ENCODE measurements at places on chromosomes 3 and 15. TPM values are rescaled to one million over a fixed set of nuclear protein-coding genes. Genes with fewer than 3 reads are reported as not detected.

Gene SEC11A
- 52.1 TPM for total RNA-seq

Gene MUC13
- total RNA-seq = not detected

Gene ISY1
- total RNA-seq = 8.1 TPM

Gene NEK11
- total RNA-seq = 18.4 TPM

Gene MEGF11
- 5.2 TPM for total RNA-seq

Gene FBLN2
- 9.1 TPM for total RNA-seq

Gene IL17RD
- 47.5 TPM for total RNA-seq

Gene ASB14
- not detected for total RNA-seq

Gene NCEH1
- total RNA-seq = 5.2 TPM

Gene PAK6
- total RNA-seq = 14.3 TPM

Gene SLC6A1
- 54.6 TPM for total RNA-seq

Gene ABCC5
- 37.1 TPM for total RNA-seq

Gene CMTM8
- total RNA-seq = 0.49 TPM

Gene GP5
- total RNA-seq = under 0.01 TPM

Gene SCN5A
- total RNA-seq = 1.5 TPM

Gene HDC
- total RNA-seq = not detected

Gene ZPLD1
- total RNA-seq = under 0.01 TPM

Gene MYEF2
- total RNA-seq = 88.0 TPM

Gene OR5K1
- total RNA-seq = not detected

Gene TGM5
- not detected for total RNA-seq

Gene GPR87
- not detected for total RNA-seq

Gene EAF2
- 2.2 TPM for total RNA-seq

Gene COL6A5
- under 0.01 TPM for total RNA-seq

Gene SERPINI2
- total RNA-seq = 0.74 TPM

Gene SLC28A1
- total RNA-seq = not detected

Gene ESYT3
- total RNA-seq = 0.74 TPM

Gene RTP1
- total RNA-seq = 0.25 TPM

Gene MYL3
- 0.49 TPM for total RNA-seq

Gene SRP14
- 101 TPM for total RNA-seq

Gene RTP3
- not detected for total RNA-seq

Gene ALPK3
- total RNA-seq = 0.98 TPM

Gene SLC24A5
- not detected for total RNA-seq

Gene IVD
- 27.0 TPM for total RNA-seq

Gene FGD5
- total RNA-seq = 3.4 TPM

Gene SYNM
- 14.0 TPM for total RNA-seq

Gene GRM2
- total RNA-seq = 10.6 TPM

Gene PARP15
- total RNA-seq = 0.49 TPM

Gene KLHL40
- not detected for total RNA-seq

Gene RPS27L
- total RNA-seq = 23.4 TPM

Gene CYP19A1
- total RNA-seq = 0.25 TPM

Gene DCUN1D1
- 44.7 TPM for total RNA-seq

Gene ATP6V1A
- total RNA-seq = 145 TPM

Gene PARP16
- 6.6 TPM for total RNA-seq

Gene GPR62
- 0.25 TPM for total RNA-seq

Gene TNIK
- 69.1 TPM for total RNA-seq

Gene GOLGA8G
- not detected for total RNA-seq

Gene CCDC54
- 0.25 TPM for total RNA-seq

Gene RHOV
- 8.9 TPM for total RNA-seq

Gene C3orf80
- 9.6 TPM for total RNA-seq

Gene GHSR
- not detected for total RNA-seq

Gene RASGRP1
- total RNA-seq = 12.5 TPM

Gene GOLGA6L7
- total RNA-seq = not detected

Gene IGSF10
- total RNA-seq = 0.74 TPM
